Kidney (tissue), 22 donors: ENCODE measurements at places on chromosomes 4 and X. TPM values are rescaled to one million over a fixed set of nuclear protein-coding genes. Genes with fewer than 3 reads are reported as not detected.

Gene MID1IP1
- total RNA-seq, result 76.5 TPM

Gene SOWAHB
- total RNA-seq, result 5.0 TPM

Gene SMIM9
- not detected for total RNA-seq

Gene SHOX
- not detected for total RNA-seq

Gene FOXP3
- total RNA-seq, result 2.0 TPM

Gene MAGEB10
- not detected for total RNA-seq

Gene PGAM4
- not detected for total RNA-seq

Gene GABRE
- total RNA-seq, result 16.6 TPM

Gene EREG
- total RNA-seq, result 0.44 TPM

Gene CSN1S1
- total RNA-seq, result not detected

Gene JCHAIN
- 355 TPM for total RNA-seq

Gene XAGE3
- total RNA-seq, result not detected

Gene DOCK11
- 49.5 TPM for total RNA-seq

Gene NSG1
- 9.5 TPM for total RNA-seq

Gene IL3RA
- total RNA-seq, result 4.6 TPM

Gene SLITRK2
- 3.8 TPM for total RNA-seq

Gene DBET
- not detected for total RNA-seq

Gene DCAF4L1
- 0.16 TPM for total RNA-seq

Gene GPRASP1
- total RNA-seq, result 8.1 TPM

Gene FAM13A
- total RNA-seq, result 48.3 TPM

Gene MAGEC1
- total RNA-seq, result not detected

Gene PPM1K
- 20.9 TPM for total RNA-seq

Gene SLC9B1
- total RNA-seq, result 1.8 TPM

Gene H2BW2
- total RNA-seq, result not detected
